SJSA1 (cell line): ENCODE measurements at places on chromosomes 5 and 9.
A peak's percentile ranks its signal among the peaks of the same experiment; 100 is the strongest.

GRCh38 chr5:42943931-42944631 is 96.0 kb downstream of the ANXA2R start:
- no peak for DNase-seq

GRCh38 chr9:19967888-19968459 is 179.1 kb upstream of the SLC24A2 start:
- peak; percentile 26 for DNase-seq

- peak; percentile 41 for DNase-seq
Observed at GRCh38 chr5:159316519-159317383, 13.5 kb downstream of the IL12B start.

DNA sequence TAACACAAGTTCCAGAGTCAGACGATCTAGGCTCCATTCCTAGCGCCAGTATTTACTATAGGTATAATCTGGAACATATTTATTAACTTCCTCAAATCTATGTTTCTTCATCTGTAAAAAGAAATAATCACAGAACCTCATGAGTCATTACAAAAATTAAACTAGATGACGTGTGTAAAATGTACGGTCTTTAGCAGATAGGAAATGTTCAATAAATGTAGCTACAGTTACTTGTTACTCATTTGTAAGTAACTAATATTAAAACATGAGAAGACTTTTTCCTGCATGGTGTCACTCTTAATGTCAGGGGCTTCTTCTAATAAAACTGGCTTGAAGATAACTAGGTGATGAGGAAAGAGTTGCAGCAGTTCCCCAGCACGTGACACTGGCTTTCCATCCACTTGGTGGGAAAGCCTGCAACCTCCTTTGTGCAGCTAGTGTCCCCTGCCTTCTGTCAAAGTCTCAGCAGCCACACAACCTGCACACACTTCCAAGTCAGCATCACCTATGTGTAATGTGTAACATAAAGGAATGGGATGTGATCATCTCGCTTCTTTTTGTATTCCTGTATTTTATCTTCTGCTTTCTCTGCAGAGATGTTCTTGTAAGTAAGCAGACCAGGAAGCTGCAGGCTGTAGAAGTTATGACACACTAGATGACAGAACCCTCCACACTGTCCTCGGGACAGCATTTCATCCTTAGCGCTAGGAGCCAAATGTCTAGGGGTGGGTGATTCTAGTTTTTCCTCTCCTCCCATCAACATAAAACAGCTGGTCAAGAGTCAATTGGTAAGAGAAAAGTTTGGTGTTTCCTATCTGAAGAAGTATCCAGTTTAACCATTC is 1.8 kb upstream of the JAKMIP2 start:
- no peak for DNase-seq

DNA sequence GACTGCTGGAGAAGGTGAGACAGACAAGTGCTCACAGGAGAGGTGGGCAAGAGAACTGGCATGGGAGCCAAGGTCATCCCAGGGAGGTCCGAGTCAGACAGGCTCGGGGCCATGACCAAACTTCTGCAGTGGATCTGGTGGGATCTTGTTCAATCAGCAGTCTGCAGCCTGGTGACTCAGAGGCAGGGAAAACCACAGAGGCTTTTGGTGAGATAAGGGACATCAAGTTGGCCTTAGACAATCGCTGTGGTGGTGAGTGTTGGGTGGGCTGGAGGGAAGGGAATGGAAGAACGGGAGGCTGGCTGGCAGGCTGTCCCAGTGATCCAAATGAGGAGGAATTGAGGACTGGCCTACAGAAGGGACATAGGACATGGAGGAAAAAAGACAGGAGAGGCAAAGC is 123.8 kb downstream of the TMEM174 start:
- peak; percentile 69 for DNase-seq

DNA sequence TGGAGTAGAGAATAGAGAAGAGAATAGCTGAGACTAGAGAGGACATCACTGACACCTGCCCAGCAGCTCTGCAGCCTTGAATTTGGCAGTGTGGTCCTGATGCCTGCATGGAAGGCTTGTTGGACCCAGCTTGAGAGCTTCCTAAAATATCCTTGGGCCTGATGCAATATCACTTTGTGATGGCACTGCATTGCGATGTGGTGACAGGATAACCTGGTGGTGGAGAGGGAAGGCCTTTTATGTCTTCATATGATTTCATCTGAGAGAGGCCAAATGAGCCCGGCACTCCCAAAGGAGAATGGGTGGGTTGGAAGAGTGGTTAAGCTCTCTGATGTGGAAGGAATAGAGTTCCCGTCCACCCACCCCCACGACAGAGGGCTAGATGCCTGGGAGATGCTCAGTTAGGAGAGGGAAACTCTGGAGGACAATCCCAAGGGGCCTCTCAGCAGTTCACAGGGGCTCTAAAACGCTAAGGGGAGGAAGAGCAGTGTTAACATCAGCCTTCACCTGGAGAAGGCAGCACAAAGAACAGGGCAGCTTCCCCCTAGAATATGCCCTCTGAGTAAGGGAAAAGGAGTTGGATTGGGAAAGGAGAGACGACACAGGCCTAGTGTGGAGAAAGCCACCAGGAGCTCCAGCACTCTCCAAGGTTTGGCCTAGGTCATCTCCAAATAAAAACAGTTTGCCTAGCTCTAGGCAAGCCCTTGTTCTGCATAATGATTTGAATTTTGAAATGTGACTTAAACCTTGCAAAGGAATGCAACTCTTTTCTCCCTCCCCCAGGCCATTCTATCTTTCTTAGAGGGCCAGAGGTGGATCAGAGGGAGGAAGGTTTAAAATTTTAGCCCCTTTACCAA is 99.8 kb upstream of the SSBP2 start:
- DNase-seq: no peak

DNA sequence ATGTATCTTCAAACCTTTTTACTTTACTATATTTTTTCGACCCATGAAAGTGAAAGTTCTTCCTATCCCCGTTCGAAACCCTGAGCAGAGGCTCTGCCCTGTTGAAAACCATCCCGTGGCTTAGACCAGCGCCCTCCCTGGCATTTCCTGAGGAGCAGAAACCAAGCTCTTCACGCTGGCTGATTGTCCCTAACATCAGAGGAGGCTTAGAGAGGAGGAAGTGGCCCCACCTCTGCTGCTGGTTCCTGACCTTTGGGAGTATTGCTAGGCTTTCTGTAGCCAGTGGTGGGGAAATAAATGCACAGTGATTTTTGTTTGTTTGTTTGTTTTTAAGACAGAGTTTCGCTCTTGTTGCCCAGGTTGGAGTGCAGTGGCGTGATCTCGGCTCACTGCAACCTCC is 4.2 kb upstream of the PTGES start:
- no peak for DNase-seq

DNA sequence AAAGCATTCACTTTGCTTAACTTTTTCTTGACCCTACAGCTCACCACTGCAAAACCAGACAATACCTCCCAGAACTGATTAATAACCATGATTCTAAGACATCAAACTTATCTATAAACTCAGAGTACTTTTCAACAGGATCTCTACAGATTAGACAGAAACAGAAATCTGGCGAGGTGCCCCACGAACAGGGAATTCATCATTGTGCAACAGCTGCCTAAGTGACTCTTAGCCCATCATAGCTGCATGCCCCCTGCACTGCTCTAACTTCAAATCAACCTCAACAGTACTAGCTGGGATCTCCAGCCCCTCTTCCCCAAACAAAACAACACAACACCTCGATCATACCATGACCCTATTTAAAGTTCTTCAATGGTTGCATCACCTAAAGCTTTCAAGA is 16.1 kb upstream of the COL23A1 start:
- DNase-seq: no peak

DNA sequence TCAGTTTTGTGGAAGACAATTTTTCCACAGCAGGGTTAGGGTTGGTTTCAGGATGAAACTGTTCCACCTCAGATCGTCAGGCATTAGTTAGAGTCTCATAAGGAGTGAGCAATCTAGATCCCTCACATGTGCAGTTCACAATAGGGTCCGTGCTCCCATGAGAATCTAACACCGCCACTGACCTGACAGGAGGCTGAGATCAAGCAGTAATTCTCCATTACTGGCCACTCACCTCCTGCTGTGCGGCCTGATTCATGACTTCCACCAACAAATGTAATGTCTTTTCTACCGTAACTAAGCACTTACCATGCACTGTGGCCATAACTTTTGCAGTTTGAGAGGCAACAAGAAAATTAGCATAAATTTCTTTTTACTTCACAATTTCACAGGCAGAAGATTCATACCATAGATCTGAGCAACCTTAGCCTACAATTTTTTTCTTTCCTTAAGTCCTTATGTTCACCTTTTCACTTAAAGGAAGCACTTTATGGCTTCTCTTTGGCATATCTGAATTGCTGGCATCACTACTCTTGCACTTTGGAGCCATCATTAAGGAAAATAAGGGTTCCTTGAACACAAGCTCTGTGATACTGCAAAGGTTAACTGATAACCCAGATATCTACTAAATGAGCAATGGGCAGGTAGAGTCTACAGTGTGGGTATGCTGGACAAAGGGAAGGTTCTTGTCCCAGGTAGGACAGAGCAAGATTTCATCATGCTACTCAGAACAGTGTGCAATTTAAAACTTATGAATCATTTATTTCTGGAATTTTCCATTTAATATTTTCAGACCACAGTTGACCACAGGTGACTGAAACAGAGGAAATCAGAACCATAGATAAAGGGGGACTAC is 83.0 kb upstream of the IFNK start:
- DNase-seq: no peak

GRCh38 chr9:70574151-70574837 is 159.8 kb upstream of the KLF9 start:
- DNase-seq: peak; percentile 43

DNA sequence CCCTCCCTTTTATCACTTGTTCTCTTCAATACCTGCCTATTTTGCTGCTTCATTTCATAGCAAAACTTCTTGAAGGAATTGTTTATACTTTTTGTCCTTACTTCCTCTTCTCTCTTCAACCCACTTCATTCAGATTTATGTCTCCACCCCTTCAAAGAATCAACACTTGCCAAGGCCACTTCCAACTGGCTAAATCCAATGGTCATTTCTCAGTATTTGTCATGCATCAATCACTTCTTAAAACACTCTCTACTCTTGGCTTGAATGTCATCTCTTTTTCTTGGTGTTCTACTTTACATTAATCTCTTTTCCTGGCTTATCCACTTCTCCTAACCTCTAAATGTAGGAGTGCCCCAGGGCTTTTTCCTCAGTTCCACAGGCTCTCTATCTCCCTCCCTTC is 8.3 kb upstream of the FCHO2 start:
- DNase-seq: no peak

- DNase-seq: no peak
Observed at GRCh38 chr5:113660206-113660605, 146.7 kb downstream of the YTHDC2 start.

DNA sequence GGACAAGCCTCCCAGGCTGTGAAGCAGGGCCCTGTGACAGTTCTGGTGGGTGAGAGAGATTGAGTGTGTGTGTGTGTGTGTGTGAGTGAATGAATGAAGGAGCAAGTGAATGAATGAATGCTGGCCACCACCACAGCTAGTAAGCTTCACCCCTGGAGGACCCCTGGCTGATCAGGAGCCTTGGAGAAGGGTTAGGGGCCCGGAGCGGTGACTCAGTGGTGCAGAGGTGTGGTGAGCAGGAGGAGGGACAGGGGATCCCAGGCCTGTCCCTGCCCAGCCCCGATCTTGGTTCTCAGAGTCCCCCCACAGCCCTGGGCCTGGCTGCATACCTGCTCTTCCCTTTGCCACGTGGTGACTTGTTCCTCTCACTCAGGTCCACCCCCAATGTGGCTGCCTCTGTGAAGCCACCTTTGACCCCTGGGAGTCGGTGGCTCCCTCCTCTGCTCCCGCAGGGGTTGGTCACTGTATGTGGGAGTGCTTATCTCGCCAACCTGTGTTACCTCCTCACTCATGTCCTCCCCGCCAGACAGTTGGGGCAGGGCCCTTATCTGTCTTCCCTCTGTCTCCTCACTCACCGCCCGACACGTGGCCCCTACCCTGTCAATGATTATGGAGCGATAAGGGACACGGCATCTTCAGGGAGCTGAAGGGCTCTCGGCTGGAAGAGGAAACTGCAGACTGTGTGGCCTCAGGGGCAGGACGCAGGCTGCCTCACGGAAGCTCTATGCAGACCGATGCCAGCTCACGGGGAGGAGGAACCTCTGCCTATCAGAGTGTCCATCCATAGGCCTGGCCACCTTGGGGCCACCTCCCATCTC is 99.9 kb upstream of the PITX1 start:
- no peak for DNase-seq

DNA sequence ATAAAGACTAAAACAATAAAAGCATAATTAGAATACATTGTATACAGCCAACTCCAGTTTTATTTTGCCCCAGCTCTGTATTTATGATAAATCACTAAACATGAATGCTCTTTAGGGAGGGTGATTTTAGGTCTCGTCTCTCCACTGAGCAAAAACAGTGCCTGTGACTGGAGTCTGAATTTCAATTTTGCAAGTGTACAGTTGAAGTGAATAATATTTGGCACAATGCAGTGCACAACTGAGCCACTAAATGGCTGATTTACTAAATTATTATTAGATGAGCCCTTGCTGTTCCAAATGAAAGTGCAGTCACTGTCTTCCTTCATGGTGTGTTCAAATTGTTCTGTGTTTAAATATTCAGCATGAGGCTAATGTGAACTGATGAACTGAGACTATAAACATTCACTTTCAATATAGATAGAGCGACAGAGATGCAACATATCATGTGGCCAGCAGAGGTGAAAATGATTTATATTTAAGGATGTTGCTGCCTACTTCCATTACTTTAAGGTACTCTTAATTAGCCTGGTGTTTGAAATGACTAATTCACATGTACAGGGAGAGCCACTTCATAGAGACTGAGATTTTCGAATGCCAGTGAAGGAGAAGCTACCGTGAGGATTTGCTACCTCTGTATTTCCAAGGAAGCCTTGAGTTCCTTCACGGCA is 375.1 kb downstream of the EBF1 start:
- DNase-seq: no peak

GRCh38 chr9:25677301-25678146 is 720 bp downstream of the TUSC1 start:
- peak; percentile 0 for DNase-seq

DNA sequence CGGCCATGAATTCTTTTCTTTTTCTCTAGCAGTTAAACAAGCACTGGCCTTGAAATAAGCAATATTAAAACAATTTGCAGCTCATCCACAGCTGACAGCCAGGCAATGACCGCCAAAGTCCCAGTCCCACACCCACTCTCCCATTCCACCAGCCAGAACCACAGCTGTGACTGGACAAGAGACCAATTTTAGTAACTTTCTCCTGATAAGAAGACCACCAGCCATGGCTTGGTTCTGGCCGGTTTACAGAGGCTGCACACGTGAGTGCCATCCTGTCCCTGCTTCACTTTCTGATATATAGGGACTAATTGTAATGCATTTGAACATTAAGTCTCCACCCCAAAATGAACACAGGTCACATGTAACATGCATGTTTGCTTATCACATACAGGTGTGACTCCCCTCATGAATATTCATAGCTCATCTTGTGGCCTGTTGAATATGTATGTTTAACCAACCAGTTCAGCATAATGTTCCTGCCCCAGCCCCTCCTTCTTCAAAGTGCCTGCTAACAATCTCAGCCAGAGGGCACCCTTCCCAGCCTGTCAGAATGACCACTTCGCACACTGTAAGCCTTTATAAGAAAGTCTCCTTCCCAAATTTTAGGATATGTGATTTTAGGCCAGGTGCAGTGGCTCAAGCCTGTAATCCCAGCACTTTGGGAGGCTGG is 23.9 kb upstream of the FANCC start:
- no peak for DNase-seq

GRCh38 chr5:175521313-175521833 is 43.0 kb downstream of the SFXN1 start:
- DNase-seq: peak; percentile 17

- DNase-seq: no peak
Observed at GRCh38 chr5:37478121-37478894, 99.2 kb downstream of the WDR70 start.

- no peak for DNase-seq
Observed at GRCh38 chr5:76527685-76528161, 95.5 kb downstream of the F2RL2 start.

- no peak for DNase-seq
Observed at GRCh38 chr9:112069318-112070169, 105.6 kb downstream of the SUSD1 start.
